ENCODE measurements at places on chromosomes 7 and 10.

DNA sequence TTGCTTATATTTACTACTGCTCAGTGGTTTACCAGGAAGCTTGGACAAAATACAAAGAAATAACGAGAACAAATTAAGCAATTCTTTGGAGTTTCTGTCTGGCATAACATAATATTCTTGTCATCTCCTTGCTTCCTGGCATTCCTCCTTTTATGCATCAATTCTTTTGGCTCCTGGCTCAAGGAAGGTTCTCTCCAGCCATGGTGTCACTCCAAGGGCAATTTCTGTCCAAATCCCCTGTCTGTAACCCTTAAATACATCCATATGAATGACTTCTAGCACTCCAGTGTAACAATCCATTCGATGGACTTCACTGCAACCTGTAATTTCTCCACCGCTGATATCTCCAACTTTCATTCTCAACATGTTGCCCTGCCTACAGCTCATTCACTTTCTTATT lies 617.7 kb upstream of the ANKRD30A start:
- DNase-seq, result no peak

DNA sequence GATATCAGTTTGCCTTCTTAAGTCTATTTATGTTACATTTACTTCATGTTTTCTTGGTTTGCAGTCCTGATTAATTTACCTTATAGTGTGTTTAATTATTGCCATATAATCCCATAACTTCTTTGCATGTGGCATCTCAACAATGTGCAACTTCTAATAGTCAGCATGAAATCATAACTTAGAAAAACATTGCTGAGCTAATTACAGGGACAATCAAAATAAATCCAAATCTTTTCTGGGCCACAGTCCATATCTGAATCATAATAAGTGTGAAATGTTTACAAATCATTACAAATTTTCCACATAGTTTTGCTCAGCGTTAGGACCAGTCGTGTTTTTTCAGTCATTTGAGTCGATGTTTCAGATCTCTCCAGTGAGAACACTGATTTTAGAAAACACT lies 29.1 kb upstream of the CABCOCO1 start:
- DNase-seq, result no peak

DNA sequence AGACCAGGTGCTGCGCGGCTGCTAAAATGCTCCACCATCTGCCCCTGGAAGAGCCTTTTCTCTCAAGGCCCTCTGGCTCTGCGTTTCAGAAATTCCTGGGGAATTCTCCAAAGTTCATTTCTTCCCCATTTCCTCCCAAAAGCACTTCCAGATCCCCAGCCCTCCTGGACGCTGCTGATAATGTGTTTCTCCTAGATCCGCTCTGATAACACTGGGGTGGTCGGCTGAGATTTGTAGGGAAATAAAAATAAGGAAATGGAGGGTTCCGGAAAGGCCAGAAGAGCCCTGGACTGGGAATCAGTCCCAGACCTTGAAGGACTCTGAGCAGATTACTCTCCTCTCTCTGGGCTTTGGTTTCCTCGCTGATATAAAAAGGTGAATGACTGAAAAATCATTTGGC lies 28.1 kb downstream of the COL13A1 start:
- DNase-seq, result no peak

DNA sequence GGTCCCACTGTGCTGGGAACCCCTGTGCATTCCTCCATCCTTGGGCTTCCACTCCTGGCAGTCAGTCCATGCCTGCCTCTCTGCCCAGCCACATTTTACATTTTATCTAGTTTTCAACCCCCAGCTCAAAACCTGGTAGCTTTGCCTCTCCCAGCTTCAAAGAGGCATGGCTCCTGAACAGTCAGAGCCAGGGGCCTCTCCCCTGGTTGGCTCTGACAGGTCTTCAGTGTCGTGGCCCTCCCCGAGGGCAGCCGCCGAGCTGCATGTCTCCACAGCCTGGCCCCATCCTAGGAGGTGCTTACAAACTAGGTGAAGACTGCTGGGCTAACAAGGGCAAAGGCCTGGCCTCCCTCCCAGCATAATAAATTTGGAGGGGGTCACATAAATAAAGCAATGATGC lies 14.8 kb downstream of the COBL start:
- DNase-seq, result no peak

DNA sequence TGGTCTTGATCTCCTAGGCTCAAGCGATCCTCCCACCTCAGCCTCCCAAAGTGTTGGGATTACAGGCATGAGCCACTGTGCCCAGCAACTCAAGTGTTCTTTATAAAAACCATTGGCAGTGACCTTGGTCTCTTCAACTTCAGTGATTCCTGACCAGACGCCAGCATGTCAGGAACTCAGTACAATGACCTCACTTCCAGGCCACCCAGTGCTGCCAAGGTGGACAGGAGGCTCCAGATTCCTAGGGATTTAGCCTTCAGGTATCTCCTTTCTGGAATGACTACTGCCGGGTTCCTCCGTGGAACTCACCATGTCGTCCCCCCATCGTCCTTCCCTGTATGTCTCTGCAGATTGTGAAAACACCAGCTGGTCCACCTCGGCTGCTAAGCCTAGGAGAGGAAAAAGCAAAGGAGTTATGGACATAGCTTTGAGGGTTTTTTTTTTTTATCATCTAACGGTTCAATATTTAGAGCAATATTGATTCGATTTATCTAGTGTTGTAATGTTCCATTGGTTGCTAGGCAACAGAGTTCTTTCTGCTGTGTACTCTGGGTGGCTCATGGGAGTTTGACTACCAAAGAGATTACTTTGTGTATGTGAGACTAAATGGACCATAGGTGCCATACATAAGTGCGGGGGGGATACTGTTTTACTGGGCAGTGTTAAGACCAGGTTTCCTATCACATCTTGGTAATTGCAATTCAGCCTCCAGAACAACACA lies 425.8 kb upstream of the AUTS2 start:
- no peak for DNase-seq

DNA sequence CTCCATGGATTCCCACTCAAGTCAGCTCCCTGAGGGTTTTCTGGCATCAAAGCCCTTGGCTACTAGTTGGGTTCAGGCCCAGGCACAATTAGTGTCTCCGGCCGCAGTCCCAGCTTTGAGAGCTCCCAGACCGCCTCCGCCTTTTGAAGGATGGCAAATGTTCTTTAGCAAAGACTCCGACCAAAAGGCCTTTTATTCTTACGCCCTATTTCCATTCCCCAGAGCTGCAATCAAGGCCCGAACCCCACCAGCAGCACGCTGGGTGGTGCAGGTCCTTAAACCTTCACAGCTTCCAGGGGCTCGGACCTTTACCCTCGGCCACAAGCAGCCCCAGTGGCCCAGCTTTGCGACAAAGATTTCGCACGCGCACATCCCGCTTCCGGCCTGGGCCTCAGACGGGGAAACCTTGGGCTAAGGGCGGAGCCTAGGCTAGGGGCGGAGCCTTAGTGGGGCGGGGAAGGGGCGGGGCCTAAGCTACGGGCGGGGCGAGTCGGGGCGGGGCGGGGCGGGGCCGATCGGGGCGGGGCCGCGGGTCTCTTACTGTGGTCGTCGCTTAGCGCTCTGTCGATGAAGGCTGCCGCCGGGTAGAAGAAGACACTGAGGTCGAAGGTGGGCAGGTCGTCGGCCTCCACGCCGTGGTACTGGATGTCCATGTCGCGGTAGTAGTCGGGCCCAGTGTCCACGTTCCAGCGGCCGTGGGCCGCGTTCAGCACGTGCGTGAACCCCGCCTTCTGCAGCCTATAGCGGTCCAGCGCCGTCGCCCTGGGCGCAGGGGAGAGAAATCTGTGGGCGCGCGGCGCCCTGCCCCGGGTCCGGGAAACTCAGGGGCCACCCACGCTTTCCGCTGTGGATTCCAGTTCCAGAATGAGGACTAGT lies 68.0 kb upstream of the SAMD8 start:
- peak; percentile 13 for DNase-seq

- DNase-seq, result no peak
These were observed 87.3 kb upstream of the SFMBT2 start for GRCh38 chr10:7498111-7498510.

- DNase-seq, result peak; percentile 32
These were observed 5.7 kb downstream of the ARPC1B start for GRCh38 chr7:99380032-99380822.

DNA sequence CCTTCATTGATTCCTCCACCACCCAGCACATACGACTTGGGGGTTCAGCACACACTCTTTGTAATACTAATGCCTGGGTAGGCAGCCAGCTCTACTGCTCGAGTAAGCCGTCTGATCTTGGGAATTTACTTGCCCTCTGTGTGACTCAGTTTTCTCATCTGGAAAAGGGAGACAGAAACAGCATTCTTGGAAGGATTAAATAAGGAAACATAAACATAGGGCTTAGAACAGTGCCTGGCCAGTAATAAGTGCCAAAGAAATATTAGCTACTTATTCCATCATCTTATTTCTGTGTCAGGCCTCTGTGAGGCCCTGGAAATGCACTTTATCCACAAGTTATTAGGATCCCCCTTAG lies 130.1 kb downstream of the TNS3 start:
- DNase-seq, result no peak

DNA sequence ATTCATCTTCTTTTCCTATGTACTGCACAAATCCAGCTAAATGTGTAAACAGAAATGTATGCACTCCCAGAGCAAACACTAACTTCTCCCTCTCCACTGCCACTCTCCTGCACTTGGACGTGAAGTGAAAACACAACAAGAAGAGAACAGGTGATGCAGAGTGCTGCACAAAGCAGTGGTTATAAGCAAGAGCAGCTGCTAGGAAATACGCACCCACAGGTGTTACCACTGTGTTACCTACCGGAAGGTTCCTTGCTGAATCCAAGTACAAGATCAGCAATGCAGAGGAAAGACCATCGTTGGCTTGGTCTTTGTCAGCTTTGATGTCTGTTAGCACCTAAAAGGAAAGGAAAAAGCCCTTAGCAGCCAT lies 54.6 kb upstream of the NCAPG2 start:
- DNase-seq, result no peak

GRCh38 chr10:865924-866576 lies 65.5 kb downstream of the LARP4B start:
- DNase-seq, result no peak

DNA sequence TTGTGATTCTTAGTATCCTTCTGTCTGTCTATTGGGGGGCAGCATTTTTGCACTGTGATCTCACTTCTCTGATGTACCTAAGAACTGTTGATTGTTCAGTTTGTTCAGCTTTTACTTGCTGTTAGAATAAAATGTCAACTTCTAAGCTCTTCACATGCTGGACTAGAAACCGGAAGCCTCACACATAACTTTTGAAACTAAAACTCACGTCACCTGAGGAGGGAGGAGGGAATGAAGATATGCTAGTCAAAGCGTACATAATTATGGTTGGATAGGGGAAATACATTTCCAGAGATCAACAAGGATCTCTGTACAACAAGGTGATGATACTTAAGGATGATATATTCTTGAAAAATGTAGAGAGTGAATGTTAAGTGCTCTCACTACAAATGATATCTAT lies 609.7 kb downstream of the INHBA start:
- DNase-seq, result no peak

All from naive thymus-derived CD8-positive, alpha-beta T cell (primary cell).